ENCODE measurements at places on chromosomes 2 and 18. TPM values are rescaled to one million over a fixed set of nuclear protein-coding genes. Genes with fewer than 3 reads are reported as not detected.

EML6 gene
- total RNA-seq: 2.1 TPM

MITD1 gene
- 77.4 TPM for total RNA-seq

PRKD3 gene
- 94.0 TPM for total RNA-seq

CDK15 gene
- 67.0 TPM for total RNA-seq

SH3BP4 gene
- total RNA-seq: 86.6 TPM

CDH7 gene
- not detected for total RNA-seq

Measured in RPMI7951 (cell line).